ENCODE measurements at places on chromosomes 3 and 15. TPM values are rescaled to one million over a fixed set of nuclear protein-coding genes. Genes with fewer than 3 reads are reported as not detected.

GRCh38 chr15:75836959-75837334 lies 6.3 kb upstream of the UBE2Q2 start:
- no peaks in the 10 kb centered on the region for H3K36me3 ChIP-seq
- no peak for DNase-seq

- H3K36me3 ChIP-seq: no peaks in the 10 kb centered on the region
- H3K27me3 ChIP-seq: no peaks in the 10 kb centered on the region
- peaks cover 5% of the 10 kb centered on the region for H3K4me1 ChIP-seq
- no peak overlapping the region for H3K27ac ChIP-seq
These were observed 104.6 kb downstream of the LIPC start for GRCh38 chr15:58536414-58536813.

DNA sequence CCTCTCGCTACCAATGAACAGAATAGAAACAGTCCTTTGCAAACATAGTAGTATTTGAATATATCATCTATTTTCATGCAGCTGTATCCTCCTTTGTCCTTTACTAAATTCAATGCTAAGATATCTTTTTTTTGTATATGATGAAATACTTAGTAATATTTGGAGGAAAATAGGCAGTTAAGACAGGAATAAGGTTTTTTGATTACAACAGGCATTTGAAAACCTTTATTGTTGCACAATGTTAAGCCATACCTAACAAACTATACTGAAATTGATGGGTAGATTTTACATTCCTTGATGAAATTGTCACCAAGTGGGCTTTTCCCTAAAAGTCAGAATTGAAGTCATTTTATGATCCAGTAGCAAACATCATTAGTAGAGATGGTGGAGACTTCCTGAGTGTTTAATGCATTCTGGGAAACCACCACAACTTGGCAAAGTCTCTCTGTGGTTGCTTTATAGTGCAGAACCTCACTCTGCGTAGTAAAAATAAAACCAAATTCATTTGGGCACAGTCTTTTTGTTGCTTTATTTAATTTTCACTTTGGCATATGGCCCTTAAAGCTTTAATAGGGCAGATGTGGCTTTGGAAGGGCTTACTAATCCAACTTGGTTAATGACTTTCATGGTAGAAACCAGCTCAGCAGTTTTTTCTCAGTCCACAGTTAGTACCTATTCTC lies 216.0 kb downstream of the DIPK2A start:
- no peak for DNase-seq
- peaks cover 7% of the 10 kb centered on the region for H3K36me3 ChIP-seq
- H3K4me1 ChIP-seq: no peaks in the 10 kb centered on the region
- H3K27ac ChIP-seq: no peak overlapping the region
- no peak overlapping the region for H3K4me3 ChIP-seq

DNA sequence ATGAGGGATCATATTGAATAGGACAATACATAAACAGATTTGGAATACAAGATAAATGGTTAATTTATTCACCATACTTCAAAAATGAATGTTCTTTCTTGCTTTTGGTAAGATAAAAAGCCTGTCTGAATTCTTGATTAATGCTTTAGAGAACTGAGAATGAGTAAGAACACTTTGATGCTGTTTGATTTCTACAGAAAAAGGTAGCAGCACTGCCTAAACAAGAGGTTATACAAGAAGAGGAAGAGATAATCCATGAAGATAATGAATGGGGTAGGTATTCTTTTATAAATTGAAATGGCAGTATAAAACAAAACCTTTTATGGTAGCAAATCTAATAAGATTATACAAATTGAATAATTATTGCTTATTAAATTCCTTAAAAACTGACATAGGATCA lies 15.3 kb downstream of the UBA5 start:
- no peaks in the 10 kb centered on the region for H3K27me3 ChIP-seq
- H3K4me1 ChIP-seq: peaks cover 4% of the 10 kb centered on the region
- H3K27ac ChIP-seq: no peak overlapping the region
- H3K36me3 ChIP-seq: peaks cover 31% of the 10 kb centered on the region

DNA sequence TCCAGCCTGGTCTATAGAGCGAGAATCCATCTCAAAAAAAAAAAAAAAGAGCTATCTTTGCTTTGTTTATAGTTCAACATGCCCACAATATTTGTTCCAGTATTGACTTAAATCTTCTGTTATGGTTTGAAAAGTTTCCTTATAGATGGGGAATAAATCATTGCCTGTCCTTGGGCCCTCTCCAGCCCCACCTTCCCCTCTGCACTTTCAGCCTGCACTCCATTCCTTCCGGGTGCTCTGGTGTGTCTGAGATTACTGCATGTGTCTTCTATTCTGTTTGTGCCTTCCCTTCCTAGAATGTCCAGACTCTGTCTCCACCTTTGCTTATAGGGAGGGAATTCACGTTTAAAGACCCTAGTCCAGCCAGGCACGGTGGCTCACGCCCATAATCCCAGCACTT lies 25.2 kb upstream of the GPX1 start:
- DNase-seq: no peak
- H3K27ac ChIP-seq: no peak overlapping the region
- H3K4me3 ChIP-seq: no peak overlapping the region
- peaks cover 7% of the 10 kb centered on the region for H3K36me3 ChIP-seq
- no peaks in the 10 kb centered on the region for H3K27me3 ChIP-seq

GRCh38 chr3:100496711-100497261 lies 4.4 kb downstream of the TMEM45A start:
- H3K4me1 ChIP-seq: peaks cover 14% of the 10 kb centered on the region
- no peak overlapping the region for H3K27ac ChIP-seq
- peaks cover 3% of the 10 kb centered on the region for H3K36me3 ChIP-seq
- H3K4me3 ChIP-seq: no peak overlapping the region
- H3K27me3 ChIP-seq: peaks cover 6% of the 10 kb centered on the region

SPPL2A gene
- 58.9 TPM for total RNA-seq

HLTF gene
- total RNA-seq: 42.0 TPM

PP2D1 gene
- total RNA-seq: not detected
